ENCODE measurements at places on chromosomes 11 and 22. TPM values are rescaled to one million over a fixed set of nuclear protein-coding genes. Genes with fewer than 3 reads are reported as not detected.

Gene OR8D1
- total RNA-seq = not detected

Gene KRTAP5-9
- total RNA-seq = not detected

Gene TSSK2
- not detected for total RNA-seq

Gene DLAT
- 22.0 TPM for total RNA-seq

Gene CNTN5
- total RNA-seq = not detected

Gene SIAE
- 6.8 TPM for total RNA-seq

Gene NRGN
- total RNA-seq = 0.20 TPM

Gene MLC1
- total RNA-seq = not detected

Gene PEX26
- total RNA-seq = 13.3 TPM

Gene IGF2
- 4.6 TPM for total RNA-seq

Gene SDF2L1
- 34.9 TPM for total RNA-seq

Gene POU2AF2
- total RNA-seq = not detected

Gene PICK1
- 7.4 TPM for total RNA-seq

Gene CTTN
- total RNA-seq = 174 TPM

Gene OR52I1
- total RNA-seq = not detected

Gene KCNE3
- total RNA-seq = 0.22 TPM

Gene SLC17A6
- total RNA-seq = not detected

Gene OR2AG2
- under 0.01 TPM for total RNA-seq

Gene APOA4
- not detected for total RNA-seq

Gene THOC5
- total RNA-seq = 21.1 TPM

Gene OOSP1
- total RNA-seq = not detected

Gene DRICH1
- not detected for total RNA-seq

Gene DKK3
- 219 TPM for total RNA-seq

Gene CHRM4
- total RNA-seq = not detected

Gene DRD4
- not detected for total RNA-seq

Gene GLYATL1
- not detected for total RNA-seq

Gene TPBGL
- not detected for total RNA-seq

Gene MYOD1
- not detected for total RNA-seq

Gene UCP2
- 6.5 TPM for total RNA-seq

Gene MS4A7
- total RNA-seq = not detected

Gene RTCB
- 107 TPM for total RNA-seq

Gene TRAPPC4
- 73.2 TPM for total RNA-seq

Gene GALR3
- total RNA-seq = not detected

Gene P2RY2
- 0.20 TPM for total RNA-seq

Gene SCARF2
- 6.5 TPM for total RNA-seq

Data from lung microvascular endothelial cell (primary cell).